ENCODE measurements at places on chromosomes 13 and 19.
A peak's percentile ranks its signal among the peaks of the same experiment; 100 is the strongest.

DNA sequence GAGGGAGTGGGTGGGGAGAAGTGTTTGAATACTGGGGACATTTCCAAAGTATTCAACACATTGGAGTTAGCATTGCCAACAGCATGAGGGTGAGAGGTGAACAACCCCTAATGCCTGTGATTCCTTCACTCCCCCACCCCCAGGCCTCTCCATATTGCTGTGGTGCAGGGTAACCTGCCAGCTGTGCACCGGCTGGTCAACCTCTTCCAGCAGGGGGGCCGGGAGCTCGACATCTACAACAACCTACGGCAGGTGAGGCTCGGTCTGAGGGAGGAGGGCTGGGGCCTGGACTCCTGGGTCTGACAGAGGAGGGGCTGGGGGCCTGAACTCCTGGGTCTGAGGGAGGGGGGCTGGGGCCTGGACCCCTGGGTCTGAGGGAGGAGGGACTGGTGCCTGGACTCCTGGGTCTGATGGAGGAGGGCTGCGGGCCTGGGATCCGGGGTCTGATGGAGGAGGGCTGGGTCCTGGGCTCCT lies 7.6 kb downstream of the BCL3 start:
- DNase-seq, result no peak

DNA sequence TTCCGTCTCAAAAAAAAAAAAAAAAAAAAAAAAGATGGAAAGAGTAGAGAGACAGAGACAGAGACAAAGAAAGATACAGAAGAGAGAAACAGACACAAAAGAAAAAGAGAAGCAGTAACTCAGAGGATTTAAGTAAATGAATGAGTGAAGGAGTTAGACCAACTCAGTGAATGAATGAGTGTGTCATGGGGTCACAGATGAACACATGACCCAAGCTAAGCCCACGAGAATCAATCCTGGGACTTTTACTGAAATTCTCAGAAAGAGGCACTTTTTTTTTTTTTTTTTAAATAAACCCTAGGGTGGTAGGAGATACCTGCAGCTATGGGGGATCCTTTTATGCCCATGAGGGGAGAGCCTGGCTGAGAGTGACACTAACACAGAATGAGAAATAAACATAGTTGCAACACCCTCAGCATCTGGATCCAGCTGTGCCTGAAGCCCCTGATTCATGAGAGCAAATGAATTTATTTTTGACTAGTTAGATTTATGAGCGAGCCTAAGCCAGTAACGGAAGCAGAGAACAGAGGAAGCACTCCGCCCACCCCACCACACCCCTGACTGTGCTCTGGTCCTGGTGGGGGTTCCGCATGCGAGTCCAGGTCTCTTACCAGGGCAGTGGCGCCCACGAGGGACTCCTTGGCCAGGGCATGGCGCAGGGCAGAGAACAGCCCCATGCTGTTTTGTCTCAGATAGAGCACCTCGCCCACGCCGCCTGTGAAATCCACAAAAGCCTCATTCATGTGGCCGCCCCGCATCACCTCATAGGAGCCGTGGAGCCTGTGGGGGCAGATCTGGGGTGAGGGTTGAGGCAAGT lies 4.6 kb downstream of the CAPN12 start:
- no peak for DNase-seq

DNA sequence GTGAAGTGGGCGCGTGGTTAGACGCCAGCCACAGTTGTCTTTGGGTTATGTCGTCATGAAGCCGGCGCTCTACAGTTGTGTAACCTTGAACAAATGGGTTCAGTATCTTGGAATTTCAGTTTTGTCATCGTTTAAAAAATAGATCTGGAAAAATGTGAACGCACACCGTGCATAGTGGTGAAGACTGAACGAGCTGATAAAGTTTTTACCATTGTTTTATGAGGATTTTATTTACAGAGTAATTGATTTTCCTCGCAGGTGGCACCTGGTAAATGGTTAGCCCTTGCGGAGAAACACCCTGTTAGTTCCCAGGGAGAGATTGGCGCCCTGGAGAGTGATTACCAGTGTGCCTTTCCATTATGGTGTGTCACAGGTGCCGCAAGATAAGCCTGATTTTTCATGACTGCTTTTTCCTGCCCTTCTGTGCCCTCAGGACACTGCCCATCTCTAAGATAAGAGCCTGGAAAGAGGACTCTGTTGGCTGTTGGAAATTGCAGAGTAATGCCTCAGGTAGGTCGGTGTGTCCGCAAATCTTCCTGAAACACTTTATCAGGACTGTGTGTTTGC lies 577 bp downstream of the ZNF181 start:
- no peak for DNase-seq

DNA sequence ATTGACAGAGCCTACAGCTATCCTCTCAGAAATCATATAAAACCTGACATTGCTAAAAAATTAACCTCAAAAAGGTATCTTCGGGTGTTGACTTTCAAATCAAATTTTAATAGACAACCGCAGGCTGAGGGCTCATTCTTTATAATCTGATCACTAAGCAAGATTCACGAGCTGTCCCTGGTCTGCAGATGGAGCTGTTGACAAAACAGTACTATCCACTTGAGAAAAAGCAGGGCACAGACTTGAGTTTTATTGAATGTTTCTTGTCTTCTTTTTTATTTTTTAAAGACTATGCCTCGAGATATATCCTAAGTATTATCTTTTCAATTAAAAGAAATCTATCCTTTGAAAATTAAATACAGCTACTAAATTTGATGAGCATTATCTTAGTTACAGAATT lies 540.5 kb downstream of the PCDH9 start:
- no peak for DNase-seq

GRCh38 chr13:110555601-110556223 lies 5.8 kb downstream of the RAB20 start:
- no peak for DNase-seq

- DNase-seq, result no peak
These were observed 8.4 kb upstream of the PTPRS start for GRCh38 chr19:5349041-5349440.

DNA sequence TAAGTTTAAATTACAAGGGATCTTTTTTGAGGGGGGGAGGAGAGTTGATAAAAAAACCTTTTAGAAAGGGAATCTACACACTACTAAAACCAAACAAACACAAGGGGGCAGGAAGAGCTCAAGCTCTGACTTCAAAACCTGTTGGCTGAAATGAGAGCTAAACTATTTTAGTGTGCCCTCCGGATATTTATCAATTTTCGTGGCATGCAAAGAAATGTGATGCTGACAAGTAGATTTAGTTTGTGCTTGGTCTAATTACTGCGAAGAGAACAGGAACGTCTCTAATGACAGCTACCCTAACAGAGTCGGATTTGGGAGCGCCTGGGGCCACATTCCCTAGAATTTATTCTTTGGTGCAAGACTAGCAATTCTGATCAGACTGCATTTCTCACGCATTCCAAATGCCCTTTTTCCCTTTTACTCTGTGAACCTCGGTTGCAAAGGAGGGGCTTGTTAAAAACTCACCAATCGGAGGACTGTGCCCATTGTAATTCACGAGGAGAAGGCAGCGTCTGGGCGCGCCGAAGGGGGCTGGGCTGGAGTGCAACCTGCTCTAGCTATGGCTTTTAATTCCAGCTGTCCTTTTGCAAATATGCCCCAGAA lies 802 bp upstream of the FREM2 start:
- DNase-seq, result no peak

DNA sequence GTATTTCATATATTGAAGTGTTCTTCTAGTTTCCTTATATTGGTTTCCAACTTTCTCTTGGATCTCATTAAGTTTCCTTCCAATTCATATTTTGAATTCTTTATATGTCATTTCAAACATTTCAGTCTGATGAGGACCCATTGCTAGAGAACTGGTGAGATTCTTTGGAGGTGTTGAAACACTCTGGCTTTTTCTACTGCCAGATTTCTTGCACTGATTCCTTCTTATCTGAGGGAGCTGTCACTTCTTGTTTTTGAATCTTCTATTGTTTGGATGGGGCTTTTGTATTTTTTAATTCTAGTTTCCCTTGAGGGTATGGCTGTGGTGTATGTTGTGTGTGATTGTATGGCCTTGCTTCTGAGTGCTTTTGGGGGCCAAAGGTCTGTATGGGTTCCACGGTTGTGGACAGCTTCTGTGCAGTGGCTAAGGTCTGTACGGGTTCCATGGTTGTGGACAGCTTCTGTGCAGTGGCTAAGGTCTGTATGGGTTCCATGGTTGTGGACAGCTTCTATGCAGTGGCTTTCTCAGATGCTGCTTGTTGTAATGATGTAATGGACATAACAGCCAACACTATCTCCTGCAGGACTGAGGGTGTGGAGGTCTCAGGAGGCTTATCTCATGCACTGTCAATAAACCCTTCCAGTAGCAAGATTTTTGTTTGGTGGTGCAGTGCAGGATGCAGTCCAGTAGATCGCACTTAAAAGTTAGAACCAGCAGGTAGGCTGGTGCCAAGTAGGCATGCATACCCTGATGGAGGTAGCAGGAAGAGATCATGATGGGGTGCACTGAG lies 36.8 kb downstream of the ACSBG2 start:
- DNase-seq, result no peak

GRCh38 chr19:44371815-44372480 lies 15.5 kb upstream of the ZNF112 start:
- no peak for DNase-seq

- no peak for DNase-seq
These were observed 152.5 kb upstream of the SOX1 start for GRCh38 chr13:111914241-111915103.

DNA sequence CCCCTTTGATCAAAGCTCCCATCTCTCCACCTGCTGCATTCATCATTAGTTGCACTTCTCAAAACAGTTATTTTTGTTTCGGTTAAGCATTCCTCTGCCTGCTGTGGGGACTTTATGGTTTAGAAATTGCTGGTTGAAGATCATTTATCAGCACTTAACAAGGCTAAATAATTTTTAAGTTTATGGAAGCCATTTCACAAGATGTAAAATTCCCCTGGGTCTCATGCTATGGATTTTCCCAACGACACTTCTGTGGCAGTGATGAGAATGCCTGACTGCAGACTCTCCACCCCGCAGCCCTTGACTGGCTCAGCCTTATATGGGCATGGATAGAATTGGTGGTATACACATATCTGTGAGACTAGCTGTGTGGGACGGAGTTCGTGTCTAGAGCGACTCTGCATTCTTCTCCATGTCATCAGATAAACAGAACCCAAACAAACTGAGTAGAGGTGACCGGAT lies 52.8 kb downstream of the COL4A2 start:
- DNase-seq, result no peak

GRCh38 chr13:98542568-98543377 lies 34.1 kb downstream of the STK24 start:
- DNase-seq, result no peak

DNA sequence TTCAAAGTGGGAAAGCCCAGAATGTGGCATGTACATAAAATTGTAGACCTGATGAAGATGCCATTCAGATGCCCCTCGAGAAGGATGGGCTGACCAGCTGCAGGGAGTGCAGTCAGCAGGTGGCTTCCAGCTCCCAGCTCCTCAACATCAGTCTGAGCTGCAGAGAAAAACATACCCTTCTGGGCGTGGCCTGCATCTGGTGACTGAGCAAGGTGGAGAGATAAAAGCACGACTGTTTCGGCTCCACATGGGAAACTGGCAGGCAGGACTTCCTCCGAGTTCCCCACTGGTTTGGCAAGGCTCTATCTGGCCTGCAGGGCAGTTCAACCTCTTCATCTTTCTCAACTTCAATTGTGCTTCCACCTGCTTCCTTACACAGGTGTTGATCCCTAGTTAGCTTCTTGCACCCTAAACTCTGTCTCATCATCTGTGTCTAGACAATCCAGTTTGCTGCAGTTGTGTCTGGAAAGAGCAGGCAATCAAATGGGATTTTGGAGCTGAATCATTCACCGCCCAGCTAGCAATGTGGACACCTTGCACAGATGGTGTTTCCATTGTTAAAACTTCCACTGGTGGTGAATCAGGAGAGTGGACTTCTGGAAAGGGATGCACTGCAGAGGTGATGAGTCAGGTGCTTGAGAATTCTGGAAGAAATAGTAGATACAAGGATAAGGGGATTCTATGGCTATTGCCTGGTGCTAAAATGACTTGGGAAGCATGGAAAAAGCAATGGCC lies 56.8 kb downstream of the POLR1D start:
- DNase-seq, result no peak

- no peak for DNase-seq
These were observed 53.9 kb downstream of the RBM26 start for GRCh38 chr13:79352107-79352506.

DNA sequence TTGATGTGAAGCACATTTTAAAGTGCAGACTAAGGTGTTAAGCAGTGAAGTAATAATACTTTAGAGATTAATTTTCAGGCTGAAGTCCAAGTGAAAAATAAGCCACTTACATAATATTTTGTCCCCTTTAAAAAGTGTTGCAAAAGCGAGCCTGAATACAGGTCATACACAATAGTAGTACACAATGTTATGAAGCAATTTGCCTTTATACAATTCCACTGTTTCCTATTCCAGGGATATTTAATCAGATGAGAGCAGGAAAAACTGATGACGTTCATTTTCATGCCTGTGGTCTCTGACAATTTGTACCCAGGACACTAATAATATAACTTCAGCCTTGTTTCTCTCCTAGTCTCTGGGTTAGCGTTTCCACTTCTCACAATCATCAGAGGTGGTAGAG lies 916.7 kb downstream of the PCDH9 start:
- no peak for DNase-seq

DNA sequence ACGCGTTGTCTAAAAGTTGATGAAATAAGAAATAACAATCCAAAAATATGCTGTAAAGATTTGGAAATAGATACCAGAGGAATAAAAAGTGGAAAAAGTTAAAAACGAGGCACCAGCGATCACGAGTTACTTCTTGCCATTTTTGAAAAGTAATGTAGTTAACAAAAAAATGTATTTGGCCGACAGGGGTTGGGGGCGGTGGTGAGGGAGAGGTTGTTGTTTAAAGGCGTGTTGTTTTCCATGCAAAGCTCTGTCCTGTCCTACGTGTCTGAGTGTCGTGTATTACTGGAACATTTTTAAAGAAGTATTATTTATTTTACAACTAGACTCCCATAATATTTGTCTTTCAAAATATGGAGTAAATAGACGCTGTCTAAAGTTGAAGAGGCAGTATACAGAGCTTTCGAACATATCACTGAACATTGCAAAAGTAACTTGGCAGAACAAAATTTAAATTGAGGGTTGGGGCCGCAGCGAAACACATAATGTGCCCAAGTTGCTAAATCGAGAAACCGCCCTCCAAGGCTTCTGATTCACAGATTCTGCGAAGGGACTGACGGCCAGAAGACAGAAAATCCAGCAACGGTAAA lies 823 bp downstream of the FBXO17 start:
- DNase-seq, result no peak

DNA sequence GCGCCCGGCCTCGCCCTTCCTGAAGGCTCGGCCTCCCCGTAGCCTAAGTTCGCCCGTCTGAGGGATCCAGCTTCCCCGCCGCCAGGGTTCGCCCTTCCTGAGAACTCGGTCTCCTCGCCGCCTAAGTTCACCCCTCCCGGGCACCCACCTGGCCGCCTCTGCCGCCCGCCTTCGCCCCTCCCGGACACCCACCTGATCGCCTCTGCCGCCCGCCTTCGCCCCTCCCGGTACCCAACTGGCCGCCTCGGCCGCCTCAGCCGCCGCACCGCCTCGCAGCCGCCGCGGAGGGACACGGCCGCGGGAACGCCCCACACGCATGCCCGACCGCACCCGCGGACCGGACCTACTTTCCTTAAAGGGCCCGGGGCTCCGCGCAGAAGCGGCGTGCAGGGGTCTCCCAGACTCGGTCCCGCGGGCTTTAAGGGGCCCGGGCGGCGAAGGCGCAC lies at the start of gene MOB3A:
TSS of gene MOB3A (minus strand) at position 293 of the 446 bp plus-strand sequence. CDS start 17,766 bp downstream, outside the sequence.
- DNase-seq, result peak; percentile 85

GRCh38 chr13:65762012-65762411 lies 1468.1 kb downstream of the PCDH9 start:
- no peak for DNase-seq

GRCh38 chr19:925526-926322 lies at the start of gene ARID3A:
TSS of gene ARID3A (plus strand) at chr19:926035. CDS start at chr19:929529, 3,494 bp downstream.
- DNase-seq, result peak; percentile 75

Measured in activated CD8-positive, alpha-beta memory T cell treated with anti-CD3 and anti-CD28 coated beads, Interleukin-2, amount 50 U/mL, for 4 hours (primary cell).